ENCODE measurements at places on chromosomes 11 and 22. TPM values are rescaled to one million over a fixed set of nuclear protein-coding genes. Genes with fewer than 3 reads are reported as not detected.

Gene DBX1
- total RNA-seq, result not detected

Gene SPON1
- total RNA-seq, result 96.1 TPM

Gene OR9G4
- total RNA-seq, result not detected

Gene SPTY2D1
- 15.9 TPM for total RNA-seq

Gene NCAM1
- total RNA-seq, result 10.9 TPM

Gene NLRP10
- not detected for total RNA-seq

Gene MAML2
- 49.8 TPM for total RNA-seq

Gene CYB5R2
- 6.8 TPM for total RNA-seq

Gene RGL4
- total RNA-seq, result not detected

Gene CARD10
- 18.8 TPM for total RNA-seq

Gene STK33
- 2.4 TPM for total RNA-seq

Gene PRRG4
- total RNA-seq, result 1.7 TPM

Gene ZFTA
- total RNA-seq, result 18.3 TPM

Gene ZNF214
- 1.4 TPM for total RNA-seq

Gene DDX25
- total RNA-seq, result not detected

Gene HSCB
- total RNA-seq, result 14.8 TPM

Gene CCS
- 22.5 TPM for total RNA-seq

Gene C11orf21
- total RNA-seq, result 1.3 TPM

Gene SERPING1
- total RNA-seq, result 878 TPM

Gene KCNJ5
- 2.9 TPM for total RNA-seq

Gene MEI1
- 16.9 TPM for total RNA-seq

Gene APOBEC3F
- 2.7 TPM for total RNA-seq

Gene CNTF
- total RNA-seq, result 2.3 TPM

Gene MRPL23
- 111 TPM for total RNA-seq

Gene GRIA4
- not detected for total RNA-seq

Gene P2RY6
- total RNA-seq, result 2.5 TPM

Gene OR51E2
- total RNA-seq, result not detected

Gene DGCR8
- total RNA-seq, result 18.8 TPM

Gene B4GALNT4
- total RNA-seq, result 4.1 TPM

Gene OR2AT4
- not detected for total RNA-seq

Gene DDTL
- total RNA-seq, result 1.1 TPM

Gene SYCE3
- not detected for total RNA-seq

Gene KRTAP5-9
- total RNA-seq, result 0.37 TPM

Gene CLCF1
- total RNA-seq, result 4.1 TPM

Gene APOL6
- 104 TPM for total RNA-seq

Gene PIH1D2
- 1.8 TPM for total RNA-seq

Gene C11orf16
- not detected for total RNA-seq

Gene LRRC56
- 0.32 TPM for total RNA-seq

Gene RAB38
- 4.0 TPM for total RNA-seq

Gene APOBEC3B
- not detected for total RNA-seq

Gene HTR3A
- not detected for total RNA-seq

Gene PRDX5
- total RNA-seq, result 263 TPM

Gene APOBEC3G
- 20.3 TPM for total RNA-seq

Gene NLRP14
- not detected for total RNA-seq

Gene TIGD3
- 0.63 TPM for total RNA-seq

Gene GLB1L2
- total RNA-seq, result 2.8 TPM

Gene TMEM9B
- 42.6 TPM for total RNA-seq

Gene FOLR3
- total RNA-seq, result 25.7 TPM

Gene LDHAL6A
- total RNA-seq, result not detected

Gene CRYBB3
- not detected for total RNA-seq

Gene TRIM68
- 7.0 TPM for total RNA-seq

Gene P2RX6
- total RNA-seq, result 1.9 TPM

Gene RAG2
- not detected for total RNA-seq

Data from omental fat pad (tissue), 4 donors.